ENCODE measurements at places on chromosomes 12 and 14. TPM values are rescaled to one million over a fixed set of nuclear protein-coding genes. Genes with fewer than 3 reads are reported as not detected.
A peak's percentile ranks its signal among the peaks of the same experiment; 100 is the strongest.

- H3K36me3 ChIP-seq, result peaks cover 13% of the 10 kb centered on the region
- peak overlapping the region; percentile 87 for H3K4me3 ChIP-seq
- no peak for DNase-seq
- H3K27me3 ChIP-seq, result no peaks in the 10 kb centered on the region
These were observed 285 bp downstream of the MVK start for GRCh38 chr12:109573914-109574244.

DNA sequence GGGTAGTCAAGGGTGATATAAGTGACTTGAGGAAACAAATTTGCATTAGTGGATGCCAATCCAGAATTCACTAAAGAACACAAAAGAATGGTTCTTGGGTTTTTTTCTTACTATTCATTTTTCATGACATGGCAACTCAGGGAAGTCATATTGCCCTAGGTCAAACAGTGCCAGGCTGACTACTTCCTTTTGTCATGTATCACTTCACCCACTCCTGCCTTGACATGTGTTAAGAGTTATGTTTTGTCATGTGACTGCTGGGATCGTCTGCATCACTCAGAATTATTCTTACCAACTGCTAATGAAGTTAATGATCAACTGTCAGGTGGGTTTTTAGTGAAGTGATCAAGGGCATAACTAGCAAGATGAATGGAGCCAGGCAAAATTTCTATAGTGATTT is 74.2 kb downstream of the PRORP start:
- no peaks in the 10 kb centered on the region for H3K27me3 ChIP-seq
- no peaks in the 10 kb centered on the region for H3K4me1 ChIP-seq
- no peak for DNase-seq
- no peak overlapping the region for H3K27ac ChIP-seq

GRCh38 chr14:34023824-34024767 is 73.2 kb upstream of the EGLN3 start:
- H3K4me3 ChIP-seq, result no peak overlapping the region
- no peak overlapping the region for H3K27ac ChIP-seq
- no peaks in the 10 kb centered on the region for H3K36me3 ChIP-seq
- no peak for DNase-seq
- peaks cover 5% of the 10 kb centered on the region for H3K27me3 ChIP-seq

The DNAH10 gene
- 1.2 TPM for total RNA-seq

The FAR2 gene
- total RNA-seq, result 3.3 TPM

The CCDC177 gene
- total RNA-seq, result not detected

All from astrocyte (in vitro differentiated cells and primary cell).